ENCODE measurements at places on chromosomes 4 and X.

- DNase-seq, result no peak
These were observed at the start of gene STS for GRCh38 chrX:7147413-7147977. Gene STS (plus strand): TSS chrX:7147712. CDS start chrX:7253200, 105,488 bp downstream.

DNA sequence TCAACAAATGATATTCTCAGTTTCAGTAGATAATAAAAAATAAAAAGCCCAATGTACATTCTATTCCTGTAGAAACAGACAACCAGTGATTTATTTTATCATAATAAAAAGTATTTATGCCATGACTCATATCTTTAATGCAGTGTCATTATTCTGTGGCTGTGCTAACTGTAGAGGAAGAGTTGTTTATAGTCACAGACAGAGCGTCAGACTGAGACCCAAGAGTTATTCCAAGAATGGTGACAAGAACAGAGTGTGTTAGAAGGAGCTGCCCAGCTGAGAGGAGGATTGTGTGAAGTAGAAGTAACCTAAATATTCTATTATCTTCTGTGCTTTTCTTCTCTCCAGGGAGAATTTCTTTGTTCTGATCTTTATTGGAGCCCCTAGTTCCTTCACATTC is 210.7 kb downstream of the PPP1R2C start:
- no peak for DNase-seq

GRCh38 chr4:145879598-145879997 is 59.0 kb downstream of the ZNF827 start:
- DNase-seq, result no peak

DNA sequence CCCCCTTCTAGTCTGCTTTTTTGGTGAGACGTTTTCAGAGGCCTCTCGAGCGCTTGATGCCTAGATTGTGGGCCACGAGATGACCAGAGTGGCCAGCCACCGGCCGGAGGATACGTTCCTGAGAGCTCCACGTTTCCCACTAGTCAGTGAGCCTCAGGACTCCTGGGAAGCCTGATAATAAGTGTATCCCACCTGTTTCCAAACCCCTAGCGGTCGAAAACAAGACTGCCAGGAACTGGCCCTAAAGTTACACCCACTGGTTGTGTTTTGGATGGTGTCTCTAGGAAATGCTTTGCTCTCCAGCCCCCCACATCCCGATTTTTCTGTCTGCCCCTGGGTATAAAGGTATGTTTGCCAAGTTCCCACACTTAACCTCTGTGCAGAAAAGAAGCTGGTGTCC is 4.6 kb upstream of the RS1 start:
- DNase-seq, result no peak

DNA sequence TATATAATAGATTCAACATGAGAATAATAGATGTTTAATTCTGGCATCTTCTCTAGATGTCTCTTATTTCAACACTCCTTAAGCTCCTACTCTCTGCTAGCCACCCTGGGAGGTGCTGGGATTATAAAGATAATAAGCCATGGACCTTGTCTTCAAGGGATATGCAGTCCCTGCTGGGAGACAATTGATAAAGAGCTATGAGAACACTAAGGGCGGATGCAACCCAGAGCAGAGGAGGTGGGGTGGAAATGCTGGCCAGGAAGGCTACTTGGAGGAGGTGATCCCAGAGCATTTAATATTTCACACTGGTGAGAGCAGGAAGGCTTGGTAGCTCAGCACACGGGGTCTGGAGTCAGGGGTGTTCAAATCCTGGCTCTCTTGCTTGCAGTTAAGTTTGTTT is 18.3 kb upstream of the PGRMC2 start:
- DNase-seq, result no peak

- DNase-seq, result no peak
These were observed 6.2 kb downstream of the RTL5 start for GRCh38 chrX:72125331-72126047.

DNA sequence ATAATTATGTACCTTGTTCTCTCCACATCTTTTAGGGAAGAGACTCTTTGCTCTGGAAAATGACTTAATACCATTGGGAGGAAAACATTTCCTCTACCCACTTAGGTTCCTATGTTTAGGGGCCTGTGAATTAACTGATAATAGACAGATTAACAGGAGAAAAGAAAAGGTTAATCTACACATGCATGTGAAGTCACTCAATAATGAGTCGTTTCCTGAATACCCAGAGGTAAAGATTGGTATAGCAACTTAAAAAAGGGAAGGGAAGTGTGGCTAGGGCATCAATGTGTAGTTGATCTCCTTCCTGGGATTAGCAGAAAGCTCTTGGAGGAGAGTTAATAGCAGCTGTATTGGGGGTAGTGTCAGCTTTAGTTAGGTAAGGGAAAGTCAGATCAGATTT is 419.5 kb upstream of the ATOH1 start:
- no peak for DNase-seq

DNA sequence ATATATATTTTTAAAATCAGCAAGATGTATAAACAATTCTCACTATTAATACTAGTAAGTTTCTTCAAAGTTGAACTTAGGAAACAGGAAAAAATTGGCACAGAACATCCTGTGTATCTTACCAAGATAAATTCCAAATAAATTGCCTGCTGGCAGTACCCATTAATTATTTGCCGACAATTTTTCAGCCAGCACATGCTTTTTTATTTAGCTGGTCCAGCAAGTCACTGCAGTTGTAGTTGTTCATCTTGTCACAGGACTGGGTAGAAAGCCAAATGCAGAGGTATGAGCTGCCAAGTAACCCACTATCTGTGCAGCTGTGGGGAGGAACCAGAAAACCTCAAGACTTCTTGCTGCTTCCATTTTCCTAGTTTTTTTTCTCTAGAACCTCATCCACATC is 113.4 kb downstream of the PACRGL start:
- DNase-seq, result no peak

- no peak for DNase-seq
These were observed 78.0 kb downstream of the ZFYVE28 start for GRCh38 chr4:2340272-2341061.

DNA sequence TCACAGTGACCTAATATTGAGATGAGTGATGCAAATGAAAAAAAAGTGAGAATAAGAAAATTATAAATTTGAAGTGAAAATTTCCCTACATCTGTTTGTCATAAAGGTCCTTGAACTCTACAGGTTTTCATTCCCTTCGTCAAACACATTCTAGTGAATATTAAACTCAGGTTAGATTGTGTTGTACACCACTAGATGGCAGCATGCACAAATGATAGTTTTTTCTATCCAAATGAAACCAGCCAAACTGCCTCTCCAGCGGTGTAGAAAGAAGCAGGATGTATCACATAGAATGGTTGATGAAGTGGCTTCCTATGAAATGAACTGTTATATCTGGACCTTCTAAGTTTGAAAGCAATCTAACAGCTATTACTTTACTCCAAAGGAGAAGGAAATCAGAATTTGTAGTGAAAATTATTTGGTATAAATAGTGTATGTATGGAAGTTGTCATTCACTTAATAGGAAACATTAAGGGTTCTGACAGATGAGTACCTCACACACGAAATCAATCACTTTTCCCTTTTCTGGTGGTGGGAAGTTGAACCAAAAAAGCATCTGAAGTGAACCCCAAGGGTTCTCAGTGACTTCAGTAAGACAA is 382.7 kb downstream of the UNC5C start:
- peak; percentile 57 for DNase-seq

GRCh38 chr4:73770917-73771316 is 30.5 kb downstream of the CXCL8 start:
- no peak for DNase-seq

DNA sequence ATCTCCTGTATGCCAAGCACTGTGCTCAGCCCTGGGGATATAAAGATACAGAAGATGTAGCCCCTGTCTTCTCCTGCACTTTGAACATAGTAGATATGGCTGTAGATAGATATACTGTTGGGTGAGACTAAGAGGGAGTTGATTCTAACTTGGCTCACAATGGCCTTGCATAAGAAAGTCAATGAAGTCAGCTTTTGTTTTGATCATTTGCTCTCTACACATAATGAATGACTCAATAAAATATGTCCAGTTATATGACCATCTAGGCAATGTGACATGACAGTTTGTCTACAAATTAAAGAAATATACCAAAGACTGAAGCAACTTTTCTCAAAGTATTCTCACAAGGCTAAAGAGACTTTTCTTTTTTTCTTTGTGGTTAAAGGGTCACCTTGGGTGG is 147.6 kb upstream of the DIPK2B start:
- no peak for DNase-seq

GRCh38 chr4:135548711-135549110 is 1347.1 kb upstream of the PABPC4L start:
- no peak for DNase-seq

- peak; percentile 4 for DNase-seq
These were observed 881.6 kb downstream of the PCDH18 start for GRCh38 chr4:136650541-136651277.

- no peak for DNase-seq
These were observed 35.2 kb downstream of the DTHD1 start for GRCh38 chr4:36316607-36317006.

- no peak for DNase-seq
These were observed 177.3 kb upstream of the EMCN start for GRCh38 chr4:100695039-100695654.

DNA sequence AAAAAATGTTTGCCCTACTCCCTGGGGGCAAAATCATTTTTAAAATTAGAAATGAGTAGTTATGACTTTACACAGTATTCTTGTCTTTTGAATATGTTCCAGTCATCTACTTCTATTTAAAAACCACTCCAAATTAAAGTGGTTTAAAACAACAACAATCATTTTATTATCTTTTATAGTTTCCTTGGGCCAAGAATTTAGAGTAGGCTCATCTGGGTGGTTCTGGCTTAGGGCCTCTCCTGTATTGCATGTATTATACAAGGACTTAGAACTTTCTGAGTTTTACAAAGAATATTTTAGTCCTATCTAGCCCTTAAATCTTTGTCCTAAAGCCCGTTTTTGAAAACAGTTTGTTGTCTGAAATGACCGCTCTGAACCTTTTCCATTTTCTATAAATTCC is 132.5 kb upstream of the INTU start:
- DNase-seq, result no peak

DNA sequence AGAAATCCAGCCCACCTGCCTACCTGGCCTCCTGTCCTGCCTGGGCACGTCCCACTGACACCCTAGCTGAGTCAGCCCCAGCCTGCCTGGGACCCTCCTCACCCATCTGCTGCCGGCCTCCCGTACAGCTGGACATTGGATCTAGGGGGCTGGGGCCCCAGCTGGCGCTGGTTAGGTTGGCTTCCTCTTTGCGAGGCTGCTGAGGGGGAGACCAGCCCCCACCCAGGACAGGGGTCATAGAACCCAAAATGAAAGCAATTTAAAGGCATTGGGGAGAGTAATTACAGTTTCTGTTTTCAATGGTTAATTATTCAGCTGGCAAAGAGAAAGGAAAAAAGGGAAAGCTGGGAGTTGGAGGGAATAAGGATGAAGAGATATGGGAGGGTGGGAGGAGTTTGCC is 15.8 kb downstream of the EFNB1 start:
- DNase-seq, result no peak

- peak; percentile 50 for DNase-seq
These were observed 79.8 kb upstream of the SMARCAD1 start for GRCh38 chr4:94127707-94128328.

DNA sequence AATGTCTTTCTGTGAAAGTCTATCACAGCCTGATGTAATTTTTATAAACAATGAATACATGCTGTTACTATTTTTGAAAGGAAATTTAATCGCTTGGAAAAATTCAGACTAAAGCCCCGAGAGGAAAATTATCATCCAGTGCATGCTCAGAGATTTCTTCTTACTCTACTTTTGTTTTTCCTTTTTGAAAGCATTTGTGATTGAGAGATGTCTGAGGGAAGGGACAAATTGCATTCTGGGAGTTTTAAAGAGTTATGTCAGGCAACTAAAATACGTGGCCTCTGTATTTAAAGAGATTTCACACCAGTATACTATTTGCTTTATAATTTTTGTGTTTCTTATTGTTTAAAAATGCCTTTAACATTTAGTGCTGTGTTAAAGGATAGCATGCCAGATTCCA is 1.4 kb upstream of the ZFX start:
- no peak for DNase-seq
